ENCODE measurements at places on chromosomes 12 and 14.

- no peak for DNase-seq
Measured at GRCh38 chr14:68843471-68844209, 50.8 kb upstream of the ZFP36L1 start.

DNA sequence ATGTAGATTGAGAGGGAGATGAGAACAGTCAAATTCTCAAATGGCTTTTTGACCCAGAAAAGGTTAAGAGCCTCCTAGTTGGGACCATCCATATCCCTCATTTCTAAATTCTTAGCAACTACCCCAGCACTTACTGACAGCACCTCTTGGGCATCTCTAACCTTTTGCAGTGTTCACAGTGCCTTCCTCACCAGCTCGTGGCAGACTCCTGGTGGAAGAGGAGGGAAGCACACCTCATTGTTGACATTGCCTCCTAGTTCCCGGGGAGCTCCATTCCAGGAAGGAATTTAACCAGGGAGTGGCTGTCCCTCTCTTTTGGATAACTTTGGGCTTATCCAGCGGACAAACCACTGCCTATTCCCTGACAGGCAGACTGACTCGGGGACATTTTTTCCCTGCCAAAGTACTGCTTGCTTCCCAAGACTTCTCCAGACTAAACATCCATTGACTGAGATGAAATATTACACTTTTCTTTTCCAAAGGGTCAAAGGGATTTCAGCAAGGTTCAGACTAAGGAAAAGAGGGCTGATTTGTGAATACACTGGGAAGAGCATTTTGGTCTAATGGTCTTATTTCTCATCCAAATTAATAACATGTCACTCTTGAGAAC lies 9.0 kb upstream of the OR6J1 start:
- no peak for DNase-seq

DNA sequence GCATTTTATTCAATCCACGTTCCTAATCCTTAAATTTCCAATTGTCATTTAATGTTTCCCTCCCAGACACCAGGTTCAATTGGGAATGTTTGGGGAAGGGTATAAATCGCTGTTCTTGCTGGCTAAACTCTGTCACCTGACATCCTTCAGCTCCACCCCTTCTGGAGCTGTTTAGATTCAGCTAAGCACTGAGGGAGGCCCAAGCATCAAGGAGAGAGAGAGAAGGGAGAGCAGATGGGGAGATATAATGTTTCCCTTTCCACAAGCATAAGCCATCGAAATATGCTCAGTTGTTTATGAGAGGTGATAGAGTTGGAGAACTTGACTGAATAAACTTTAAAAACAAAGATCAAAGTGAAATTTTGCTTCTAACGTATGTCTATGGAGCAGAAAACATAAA lies 1.8 kb downstream of the ABCC9 start:
- DNase-seq: no peak

- no peak for DNase-seq
Measured at GRCh38 chr12:14769466-14769968, 33.8 kb downstream of the WBP11 start.

- DNase-seq: no peak
Measured at GRCh38 chr12:110134691-110135411, 10.7 kb downstream of the IFT81 start.

- DNase-seq: no peak
Measured at GRCh38 chr12:64826234-64826633, 1.8 kb downstream of the TBC1D30 start.

- no peak for DNase-seq
Measured at GRCh38 chr12:11877869-11878780, 192.6 kb upstream of the BCL2L14 start.

DNA sequence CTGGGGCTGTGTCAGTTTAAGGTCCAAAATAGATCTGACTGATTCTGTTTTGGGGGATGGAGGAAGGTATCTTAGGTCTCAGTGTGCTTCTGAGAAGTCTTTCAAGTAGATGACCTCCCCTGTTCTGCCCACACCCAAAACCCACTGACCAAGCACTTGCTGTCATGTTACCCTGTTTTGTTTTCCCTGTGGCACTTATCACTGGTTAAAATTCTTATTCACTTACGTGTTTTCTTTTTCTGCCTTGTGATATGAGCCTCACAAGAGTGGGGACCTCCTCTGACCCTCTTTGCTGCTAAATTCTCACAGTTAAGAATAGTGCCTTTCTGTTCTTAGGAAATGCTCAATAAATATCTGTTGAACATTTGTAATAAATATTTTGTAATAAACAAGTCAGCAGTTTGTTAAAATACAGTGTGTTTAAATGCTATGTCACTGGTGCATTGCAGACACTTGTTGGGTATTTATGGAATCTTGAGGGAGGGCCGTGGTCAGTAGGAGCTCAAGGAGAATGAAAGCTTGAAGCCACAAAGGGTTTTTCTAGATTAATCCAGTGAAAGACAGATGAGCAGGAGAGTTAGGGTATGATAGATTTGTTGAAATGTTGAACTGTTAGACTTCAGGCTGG lies 20.9 kb downstream of the PLEKHA5 start:
- no peak for DNase-seq

DNA sequence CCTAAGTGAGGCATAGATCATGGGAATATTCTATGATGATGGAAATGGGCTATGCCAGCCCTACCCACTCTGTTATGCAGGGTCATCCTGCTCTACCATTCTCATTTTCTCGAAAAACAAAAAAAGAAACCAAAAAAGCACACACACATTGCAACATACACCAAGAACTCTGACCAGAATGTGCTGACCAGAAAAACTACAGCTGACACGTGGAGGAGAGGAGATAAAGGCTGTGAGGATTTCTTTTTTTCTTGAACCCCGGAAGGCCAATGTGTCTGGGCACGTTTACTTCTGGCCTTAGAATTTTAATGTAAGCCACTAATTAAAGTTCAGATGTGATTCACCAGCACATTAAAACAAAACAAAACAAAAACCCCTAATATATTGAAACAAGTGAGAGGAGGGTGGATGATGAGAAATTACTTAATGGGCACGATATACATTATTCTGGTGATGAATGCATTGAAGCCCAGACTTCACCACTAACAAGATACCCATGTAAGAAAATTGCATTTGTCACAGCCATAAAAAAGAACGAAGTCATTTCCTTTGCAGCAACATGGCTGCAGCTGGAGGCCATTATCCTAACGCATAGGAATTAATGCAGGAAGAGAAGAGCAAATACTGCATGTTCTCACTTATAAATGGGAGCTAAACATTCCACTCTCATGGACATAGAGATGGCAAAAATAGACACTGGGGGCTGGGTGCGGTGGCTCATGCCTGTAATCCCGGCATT lies 66.3 kb upstream of the PLEKHG3 start:
- DNase-seq: no peak

DNA sequence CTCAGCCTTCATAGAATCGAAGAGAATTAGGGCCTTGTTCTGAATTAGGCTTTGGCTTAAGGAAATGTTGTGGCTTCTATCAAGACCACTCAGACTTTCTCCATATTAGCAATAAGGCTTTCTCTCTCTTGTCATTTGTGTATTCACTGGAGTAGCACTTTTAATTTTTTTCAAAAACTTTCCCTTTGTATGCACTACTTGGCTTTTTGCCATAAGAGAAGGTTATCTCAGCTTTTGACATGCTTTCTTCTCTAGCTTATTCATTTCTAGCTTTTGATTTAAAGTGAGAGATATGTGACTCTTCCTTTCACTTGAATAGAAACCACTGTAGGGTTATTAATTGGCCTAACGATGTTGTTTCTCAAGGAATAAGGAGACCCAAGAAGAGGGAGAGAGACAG lies 244.2 kb downstream of the GPHN start:
- DNase-seq: no peak

DNA sequence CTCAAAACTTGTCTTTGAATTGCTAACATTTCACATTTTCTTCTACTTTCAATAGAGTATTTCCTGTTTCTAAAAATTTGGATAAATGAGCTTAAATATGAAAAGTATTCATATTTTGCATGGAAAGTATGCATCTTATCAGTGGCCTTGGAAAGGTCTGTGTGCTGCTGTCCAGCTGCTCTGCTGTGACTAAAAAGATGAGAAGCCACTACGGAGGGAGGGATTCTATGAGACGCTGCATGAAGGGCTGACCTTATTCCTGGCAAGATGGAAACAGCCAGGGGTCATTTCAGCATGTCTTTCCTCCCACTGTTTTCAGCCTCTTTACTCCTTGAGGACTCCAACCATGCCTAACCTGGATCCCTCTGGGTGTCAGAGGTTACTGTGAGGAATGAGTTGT lies 13.0 kb downstream of the PIWIL1 start:
- DNase-seq: no peak

GRCh38 chr14:98370352-98370751 lies 901.6 kb downstream of the BCL11B start:
- no peak for DNase-seq

DNA sequence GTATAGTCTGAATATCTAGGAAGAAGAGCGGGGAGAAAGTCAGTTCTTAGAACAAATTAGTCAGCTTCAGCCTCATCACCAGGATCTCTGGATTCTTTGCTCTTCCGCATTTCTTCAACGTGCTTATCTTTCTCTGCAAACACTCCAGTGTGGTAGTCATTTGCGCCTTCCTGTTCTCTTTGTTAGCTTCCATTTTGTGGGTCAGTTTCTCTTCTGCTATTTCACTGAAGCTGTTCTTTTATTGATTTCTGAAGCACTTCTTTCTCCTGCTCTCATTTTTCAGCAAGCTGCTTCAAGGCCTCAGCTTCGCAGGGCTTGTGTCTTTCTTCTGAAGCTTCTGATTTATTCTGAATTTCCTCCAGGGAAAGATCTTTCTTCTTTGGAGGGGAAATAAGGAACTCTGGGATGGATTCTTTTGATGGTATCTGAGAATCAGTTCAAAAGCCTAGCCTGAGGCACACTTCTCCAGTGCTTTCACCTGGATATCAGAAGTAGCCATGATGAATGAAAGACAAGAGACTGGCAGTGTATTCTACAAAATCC lies 13.5 kb downstream of the AMN1 start:
- DNase-seq: no peak

- no peak for DNase-seq
Measured at GRCh38 chr14:76870166-76870565, 44.0 kb downstream of the LRRC74A start.

GRCh38 chr12:75488553-75488952 lies 8.0 kb downstream of the GLIPR1 start:
- DNase-seq: no peak

GRCh38 chr14:77046721-77047120 lies 18.2 kb upstream of the IRF2BPL start:
- no peak for DNase-seq

GRCh38 chr12:80702889-80703805 lies 4.3 kb upstream of the MYF6 start:
- no peak for DNase-seq

DNA sequence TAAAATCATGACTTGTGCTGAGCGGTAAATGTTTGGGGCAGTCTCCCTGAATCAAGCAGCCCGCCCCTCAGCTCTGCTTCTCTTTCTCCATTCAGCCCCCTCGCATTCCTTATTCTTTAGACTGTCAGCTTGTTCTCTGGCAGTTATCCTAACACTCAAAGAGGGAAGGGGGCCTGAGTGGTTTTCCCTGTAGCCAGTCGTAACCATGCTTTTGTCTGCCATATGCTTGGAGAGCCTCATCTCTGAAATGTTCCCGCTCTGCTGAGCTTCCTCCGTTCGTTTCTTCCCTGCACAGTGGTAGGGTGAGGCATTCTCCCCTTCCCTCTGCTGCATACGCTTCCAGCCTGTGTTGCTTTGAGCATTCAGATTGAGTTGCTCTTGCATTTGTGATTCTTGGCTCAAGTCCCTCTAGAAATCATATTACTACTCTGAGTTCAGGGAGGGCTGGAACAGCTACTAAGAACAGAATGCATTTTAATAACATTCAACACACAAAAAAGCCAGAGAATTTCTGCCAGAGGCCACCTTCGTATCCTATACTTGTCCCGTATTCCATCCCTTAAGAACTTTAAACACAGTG lies 119.7 kb downstream of the FBXL14 start:
- no peak for DNase-seq

DNA sequence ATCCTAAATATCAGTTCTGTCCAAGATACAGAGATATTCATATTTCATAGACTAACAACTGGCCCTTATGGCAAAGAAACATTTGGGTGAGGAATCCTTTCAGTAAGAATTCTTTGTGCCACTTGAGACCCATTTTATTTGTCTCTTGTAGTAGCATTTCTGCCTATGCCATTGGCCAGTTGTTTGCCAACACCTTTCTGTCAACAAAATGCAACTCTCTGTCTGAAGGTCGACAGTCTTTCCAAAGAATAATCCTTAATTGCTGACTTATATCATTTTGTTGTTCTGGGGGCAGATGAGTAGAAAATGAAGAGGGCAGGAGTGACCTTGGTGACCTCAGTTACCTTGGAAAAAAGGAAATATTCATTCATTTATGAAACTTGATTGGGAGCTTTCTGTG lies 10.9 kb downstream of the IFT43 start:
- DNase-seq: no peak

DNA sequence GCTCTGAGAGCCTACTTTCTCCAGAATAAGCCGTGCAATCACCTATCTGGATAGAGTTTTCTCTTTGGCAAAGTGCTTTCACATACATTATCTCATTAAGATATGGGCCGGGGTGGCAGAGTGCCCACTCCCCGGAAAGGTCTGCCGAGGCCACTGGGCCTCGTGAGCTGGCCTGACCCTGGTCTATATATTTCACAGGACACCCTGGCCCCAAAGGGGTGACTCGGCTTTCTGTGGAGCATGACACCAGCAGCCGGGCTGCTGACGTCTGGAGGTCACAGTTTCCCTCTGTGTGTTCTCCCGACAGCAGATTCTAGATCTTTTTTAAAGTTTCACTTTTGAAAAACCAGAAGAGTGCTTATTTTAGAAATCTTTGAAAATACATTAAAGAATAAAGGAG lies 27.9 kb upstream of the ATP2A2 start:
- DNase-seq: no peak

- no peak for DNase-seq
Measured at GRCh38 chr12:65673156-65673690, 151.1 kb upstream of the HMGA2 start.

DNA sequence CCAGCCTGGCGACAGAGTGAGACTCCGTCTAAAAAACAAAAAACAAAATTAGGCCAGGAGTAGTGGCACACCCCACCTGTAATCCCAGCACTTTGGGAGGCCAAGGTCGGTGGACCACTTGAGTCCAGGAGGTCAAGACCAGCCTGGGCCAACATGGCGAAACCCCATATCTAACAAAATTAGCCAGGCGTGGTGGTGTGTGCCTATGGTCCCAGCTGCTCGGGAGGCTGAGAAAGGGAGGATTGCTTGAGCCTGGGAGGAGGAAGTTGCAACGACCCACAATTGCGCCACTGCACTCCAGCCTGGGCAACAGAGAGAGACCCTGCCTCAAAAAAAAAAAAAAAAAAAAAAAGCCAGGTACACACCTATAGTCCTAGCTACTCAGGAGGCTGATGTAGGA lies 37.0 kb downstream of the KDM2B start:
- DNase-seq: no peak

GRCh38 chr14:102544747-102545460 lies 35.3 kb upstream of the ANKRD9 start:
- no peak for DNase-seq

Measured in substantia nigra (tissue), 51 donors.